Type B pancreatic cell (in vitro differentiated cells): ENCODE measurements at places on chromosomes 12 and 14. TPM values are rescaled to one million over a fixed set of nuclear protein-coding genes. Genes with fewer than 3 reads are reported as not detected.

Gene PRICKLE1
- total RNA-seq = 11.7 and 28.7 TPM in 2 replicates

Gene SETD1B
- total RNA-seq = 28.4 and 34.2 TPM in 2 replicates

Gene HPD
- total RNA-seq = 0.92 TPM in 1 of 2 replicates, not detected in the other

Gene USP44
- total RNA-seq = 0.69 and 0.80 TPM in 2 replicates

Gene KRT85
- not detected in 2 replicates for total RNA-seq

DNA sequence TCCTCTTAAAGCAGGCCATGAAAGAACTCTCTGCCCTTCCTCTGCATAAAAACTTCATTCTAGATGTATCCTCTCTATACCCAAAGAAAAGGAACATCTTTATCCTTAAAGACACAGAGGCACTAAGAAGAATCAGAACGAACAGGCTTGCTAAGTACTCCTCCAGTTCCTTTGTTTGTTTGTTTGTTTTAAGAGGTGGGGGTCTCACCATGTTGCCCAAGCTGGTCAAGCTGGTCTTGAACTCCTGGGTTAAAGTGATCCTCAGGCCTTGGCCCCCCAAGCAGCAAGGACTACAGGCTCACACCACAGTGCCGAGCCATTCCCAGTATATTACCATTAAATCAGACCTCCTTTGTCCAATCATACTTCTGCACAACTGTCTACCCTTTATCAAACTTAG is 14.0 kb downstream of the GDF3 start:
- DNase-seq = no peak
- no peak overlapping the region for H3K4me3 ChIP-seq
- H3K27me3 ChIP-seq = no peaks in the 10 kb centered on the region
- H3K4me1 ChIP-seq = no peaks in the 10 kb centered on the region
- H3K36me3 ChIP-seq = no peaks in the 10 kb centered on the region
- no peak overlapping the region for H3K27ac ChIP-seq

DNA sequence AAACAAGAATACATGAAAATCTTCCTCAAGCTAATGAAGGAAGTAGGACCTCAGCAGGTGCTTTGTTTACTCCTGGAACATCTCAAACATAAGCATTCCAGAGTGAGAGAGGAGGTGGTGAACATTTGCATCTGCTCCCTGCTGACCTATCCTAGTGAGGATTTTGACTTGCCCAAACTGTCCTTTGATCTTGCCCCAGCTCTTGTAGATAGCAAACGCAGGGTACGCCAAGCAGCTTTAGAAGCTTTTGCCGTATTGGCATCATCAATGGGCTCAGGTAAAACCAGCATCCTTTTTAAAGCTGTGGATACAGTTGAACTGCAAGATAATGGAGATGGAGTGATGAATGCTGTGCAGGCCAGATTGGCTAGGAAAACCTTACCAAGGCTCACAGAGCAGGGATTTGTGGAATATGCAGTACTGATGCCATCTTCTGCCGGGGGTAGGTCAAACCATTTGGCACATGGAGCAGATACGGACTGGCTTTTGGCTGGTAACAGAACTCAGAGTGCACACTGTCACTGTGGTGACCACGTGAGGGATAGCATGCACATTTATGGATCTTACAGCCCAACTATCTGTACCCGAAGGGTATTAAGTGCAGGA is 1.9 kb downstream of the TOGARAM1 start:
- no peak for DNase-seq
- H3K4me1 ChIP-seq = peaks cover 46% of the 10 kb centered on the region
- H3K36me3 ChIP-seq = peaks cover 22% of the 10 kb centered on the region
- H3K27ac ChIP-seq = no peak overlapping the region

GRCh38 chr12:27076468-27076867 is 5.9 kb downstream of the C12orf71 start:
- H3K4me3 ChIP-seq = no peak overlapping the region
- no peak for DNase-seq
- no peaks in the 10 kb centered on the region for H3K27me3 ChIP-seq
- H3K36me3 ChIP-seq = peaks cover 8% of the 10 kb centered on the region

- no peak overlapping the region for H3K4me3 ChIP-seq
- no peaks in the 10 kb centered on the region for H3K4me1 ChIP-seq
- no peak overlapping the region for H3K27ac ChIP-seq
- no peaks in the 10 kb centered on the region for H3K36me3 ChIP-seq
Measured at GRCh38 chr14:86915406-86915805, 1077.6 kb downstream of the GALC start.

DNA sequence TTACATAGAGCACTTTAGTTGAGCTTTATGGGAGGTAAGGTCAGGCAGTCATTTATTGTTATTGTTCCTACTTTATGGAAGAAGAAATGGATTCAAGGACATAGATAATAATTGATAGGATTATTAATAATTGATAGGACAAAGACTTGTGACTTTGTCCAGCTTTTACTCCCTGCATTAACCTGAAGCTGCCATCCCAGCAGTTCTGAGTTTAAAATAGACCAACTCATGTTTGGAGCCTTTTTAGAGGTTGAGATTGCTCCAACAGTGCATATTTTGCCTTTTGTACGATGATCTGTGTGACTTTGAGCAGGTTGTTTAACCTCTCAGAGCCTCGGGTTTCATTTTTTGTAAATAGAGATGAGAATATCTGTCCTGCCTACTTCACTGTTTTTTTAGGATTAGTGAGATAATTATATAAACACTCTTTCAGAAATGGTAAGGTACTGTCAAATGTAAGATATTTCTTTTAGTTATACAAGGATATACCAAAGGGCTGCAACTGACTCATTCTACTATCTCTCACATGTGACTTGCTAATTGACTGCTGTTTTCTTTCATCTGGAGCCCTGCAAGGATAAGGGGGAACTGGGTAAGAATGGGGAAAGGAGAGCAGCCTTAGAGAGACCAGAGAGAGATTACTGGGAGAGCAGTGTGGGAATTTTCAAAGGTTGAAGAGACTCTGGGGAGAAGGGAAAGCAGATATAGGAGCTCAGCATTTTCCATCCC is 15.3 kb downstream of the WDR20 start:
- H3K4me3 ChIP-seq = no peak overlapping the region
- H3K36me3 ChIP-seq = peaks cover 12% of the 10 kb centered on the region
- H3K4me1 ChIP-seq = peaks cover 19% of the 10 kb centered on the region
- DNase-seq = no peak
- peak overlapping the region; percentile 39 for H3K27ac ChIP-seq
- no peaks in the 10 kb centered on the region for H3K27me3 ChIP-seq

- H3K36me3 ChIP-seq = peaks cover 3% of the 10 kb centered on the region
- no peaks in the 10 kb centered on the region for H3K27me3 ChIP-seq
- no peak for DNase-seq
- H3K4me3 ChIP-seq = no peak overlapping the region
- no peaks in the 10 kb centered on the region for H3K4me1 ChIP-seq
Measured at GRCh38 chr12:20134652-20135051, 233.7 kb upstream of the PDE3A start.

DNA sequence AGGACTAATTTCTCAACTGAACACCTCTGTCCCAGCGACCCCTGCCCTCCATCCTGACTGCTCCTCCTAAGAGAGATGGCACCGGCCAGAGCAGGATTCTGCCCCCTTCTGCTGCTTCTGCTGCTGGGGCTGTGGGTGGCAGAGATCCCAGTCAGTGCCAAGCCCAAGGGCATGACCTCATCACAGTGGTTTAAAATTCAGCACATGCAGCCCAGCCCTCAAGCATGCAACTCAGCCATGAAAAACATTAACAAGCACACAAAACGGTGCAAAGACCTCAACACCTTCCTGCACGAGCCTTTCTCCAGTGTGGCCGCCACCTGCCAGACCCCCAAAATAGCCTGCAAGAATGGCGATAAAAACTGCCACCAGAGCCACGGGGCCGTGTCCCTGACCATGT is 756 bp downstream of the RNASE7 start:
- no peak overlapping the region for H3K27ac ChIP-seq
- no peak for DNase-seq
- no peaks in the 10 kb centered on the region for H3K36me3 ChIP-seq
- peaks cover 7% of the 10 kb centered on the region for H3K27me3 ChIP-seq
- H3K4me1 ChIP-seq = peaks cover 25% of the 10 kb centered on the region
- H3K4me3 ChIP-seq = no peak overlapping the region

- H3K27me3 ChIP-seq = no peaks in the 10 kb centered on the region
- peak overlapping the region; percentile 95 for H3K4me3 ChIP-seq
- peak overlapping the region; percentile 98 for H3K27ac ChIP-seq
- DNase-seq = peak; percentile 73
Measured at GRCh38 chr14:100237735-100238418, 1.1 kb upstream of the YY1 start.

GRCh38 chr12:7959701-7960121 is 23.7 kb upstream of the SLC2A3 start:
- no peaks in the 10 kb centered on the region for H3K27me3 ChIP-seq
- H3K36me3 ChIP-seq = peaks cover 4% of the 10 kb centered on the region
- peak overlapping the region; percentile 86 for H3K27ac ChIP-seq
- no peak for DNase-seq
- H3K4me1 ChIP-seq = peaks cover 6% of the 10 kb centered on the region

DNA sequence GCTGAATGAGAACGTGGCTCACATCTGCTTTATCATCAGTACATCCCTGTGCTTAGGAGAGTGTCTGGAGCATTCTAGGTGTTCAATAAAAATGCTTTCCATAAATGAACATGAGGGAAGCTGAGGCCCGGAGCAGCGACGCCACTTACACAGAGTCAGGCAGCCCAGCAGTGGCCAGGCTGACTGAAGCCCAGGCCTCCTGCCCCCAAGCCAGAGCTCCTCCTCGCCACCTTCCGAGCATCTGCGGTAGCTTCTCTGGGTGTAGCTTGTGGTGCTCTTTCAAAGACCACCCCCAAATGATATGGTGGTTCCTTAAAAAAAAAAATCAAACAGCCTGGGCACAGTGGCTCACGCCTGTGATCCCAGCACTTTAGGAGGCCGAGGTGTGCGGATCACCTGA is 88.8 kb downstream of the FBXL14 start:
- H3K4me3 ChIP-seq = no peak overlapping the region
- no peak overlapping the region for H3K27ac ChIP-seq
- peaks cover 7% of the 10 kb centered on the region for H3K27me3 ChIP-seq
- H3K4me1 ChIP-seq = peaks cover 12% of the 10 kb centered on the region
- no peak for DNase-seq
- H3K36me3 ChIP-seq = peaks cover 8% of the 10 kb centered on the region

DNA sequence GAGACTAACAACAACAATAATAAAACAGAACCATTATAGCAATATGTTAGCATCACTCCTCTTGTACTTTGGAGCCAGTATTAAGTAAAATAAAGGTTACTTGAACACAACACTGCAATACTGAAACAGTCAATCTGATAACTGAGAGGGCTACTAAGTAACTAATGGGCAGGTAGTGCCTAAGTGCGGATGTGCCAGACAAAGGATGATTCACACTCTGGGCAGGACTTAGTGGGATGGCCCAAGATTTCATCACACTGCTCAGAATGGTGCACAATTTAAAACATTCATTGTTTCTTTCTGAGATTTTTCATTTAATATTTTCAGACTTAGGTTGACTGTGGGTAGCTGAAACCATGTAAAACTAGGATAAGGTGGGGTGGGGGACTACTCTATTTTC is 131.9 kb upstream of the CAND1 start:
- H3K27me3 ChIP-seq = peaks cover 10% of the 10 kb centered on the region
- no peaks in the 10 kb centered on the region for H3K4me1 ChIP-seq
- no peak overlapping the region for H3K4me3 ChIP-seq
- H3K36me3 ChIP-seq = no peaks in the 10 kb centered on the region
